ENCODE measurements at places on chromosomes 7 and 10.
A peak's percentile ranks its signal among the peaks of the same experiment; 100 is the strongest.

GRCh38 chr7:128876978-128877755 lies 14.5 kb downstream of the ATP6V1F start:
- DNase-seq, result no peak

- no peak for DNase-seq
These were observed 55.2 kb upstream of the FRMD4A start for GRCh38 chr10:14385596-14386593.

DNA sequence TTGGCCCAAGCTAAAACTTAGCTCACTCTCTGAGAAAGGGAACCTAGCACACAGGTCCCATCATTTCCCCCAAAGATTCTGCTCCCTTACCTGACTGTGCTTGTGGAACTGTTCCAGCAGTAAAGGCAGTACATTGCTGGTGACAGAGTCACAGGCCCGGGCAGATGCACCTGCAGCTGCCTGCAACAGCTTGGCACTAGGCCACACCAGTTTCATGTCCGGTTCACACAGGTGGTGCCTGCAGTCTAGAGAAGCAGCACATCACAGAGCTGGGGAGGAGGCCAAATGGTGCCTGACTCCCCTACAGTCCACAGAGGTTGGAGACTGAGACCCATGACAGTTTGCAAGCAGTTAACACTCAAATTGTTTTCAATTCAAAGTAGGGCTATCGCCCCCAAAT lies 22.2 kb downstream of the ZDHHC16 start:
- no peak for DNase-seq

GRCh38 chr10:106637873-106638272 lies 526.6 kb downstream of the SORCS1 start:
- no peak for DNase-seq

- no peak for DNase-seq
These were observed 61.7 kb upstream of the PPIF start for GRCh38 chr10:79285315-79286197.

GRCh38 chr7:151342102-151342646 lies 562 bp downstream of the NUB1 start:
- DNase-seq, result no peak

DNA sequence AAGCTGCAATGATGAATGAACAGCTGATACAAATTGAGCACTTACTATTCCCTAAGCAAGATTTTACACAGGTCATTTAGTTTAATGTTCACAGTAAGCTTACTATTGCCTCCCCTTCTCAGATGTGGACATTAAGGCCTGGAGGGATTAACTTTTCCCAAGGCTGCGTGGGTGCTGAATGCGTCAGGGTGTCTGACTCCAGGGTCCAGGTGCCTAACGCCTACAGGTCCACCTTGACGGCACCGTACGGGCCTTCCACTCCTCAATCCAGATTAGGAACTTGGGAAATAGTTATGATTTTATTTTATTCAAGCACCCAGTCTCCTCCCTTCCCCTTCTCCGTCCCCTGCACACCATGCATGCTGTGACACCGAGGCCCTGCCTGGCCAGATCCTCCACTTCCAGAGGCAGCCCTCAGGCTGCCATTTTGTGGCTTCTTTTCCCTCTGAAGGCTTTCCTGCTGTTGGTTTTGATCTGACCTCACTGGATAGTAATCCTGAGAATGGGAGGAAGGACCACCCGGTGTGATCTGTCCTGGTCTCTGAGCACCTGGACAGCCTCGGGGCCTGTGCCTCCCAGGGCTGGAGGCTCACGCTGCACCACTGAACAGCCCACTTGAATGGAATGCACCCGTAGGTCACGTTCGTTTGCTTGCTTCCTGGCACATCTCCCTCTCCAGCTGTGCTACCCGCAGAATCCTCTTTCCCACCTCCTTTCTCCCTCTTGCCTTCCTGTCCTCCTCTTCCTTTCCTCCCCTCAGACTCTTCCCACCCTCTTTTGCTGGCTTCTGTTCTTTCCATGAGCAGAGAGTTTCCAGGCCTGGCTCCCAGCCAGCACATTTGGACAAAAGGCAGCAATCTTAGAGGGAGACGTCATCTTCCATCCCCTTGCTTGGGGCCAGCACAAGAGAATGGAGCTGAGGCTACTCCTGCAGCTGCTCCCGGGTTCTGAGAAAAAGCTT lies 14.4 kb downstream of the DENND2A start:
- DNase-seq, result peak; percentile 92

GRCh38 chr7:140512317-140513000 lies 33.2 kb upstream of the MKRN1 start:
- DNase-seq, result no peak

GRCh38 chr10:104317269-104317710 lies 21.0 kb downstream of the ITPRIP start:
- DNase-seq, result no peak
